AG09309 (cell line): ENCODE measurements at places on chromosomes 11 and 22.

GRCh38 chr11:64558065-64558745, 32.8 kb upstream of the SLC22A12 start:
- DNase-seq, result no peak

- no peak for DNase-seq
These were observed 477.0 kb upstream of the CHORDC1 start for GRCh38 chr11:90699791-90700400.

DNA sequence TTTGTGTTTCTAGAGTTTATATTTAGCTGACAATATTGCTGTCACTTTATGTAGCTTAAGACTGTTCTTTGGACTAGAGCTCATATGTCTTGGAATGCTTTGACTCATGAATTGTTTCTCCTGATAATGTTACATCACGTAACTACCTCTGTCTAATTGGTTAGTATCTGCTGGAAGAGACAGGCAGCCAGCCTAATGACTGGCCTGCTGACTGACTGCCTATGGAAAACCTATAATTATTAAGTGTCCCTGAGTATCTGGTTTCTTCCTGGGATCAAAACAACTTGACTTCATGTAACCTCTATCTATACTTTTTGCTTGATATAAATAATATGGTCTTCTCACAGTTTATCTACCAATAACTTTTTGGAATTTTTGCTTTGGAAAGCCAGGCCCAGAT, 9.4 kb downstream of the SOX6 start:
- DNase-seq, result no peak

GRCh38 chr11:61111786-61112517, 9.7 kb downstream of the CD5 start:
- no peak for DNase-seq

- DNase-seq, result no peak
These were observed 6.2 kb downstream of the MS4A10 start for GRCh38 chr11:60791153-60791933.

- no peak for DNase-seq
These were observed 77.2 kb downstream of the SIK3 start for GRCh38 chr11:117020869-117021564.

DNA sequence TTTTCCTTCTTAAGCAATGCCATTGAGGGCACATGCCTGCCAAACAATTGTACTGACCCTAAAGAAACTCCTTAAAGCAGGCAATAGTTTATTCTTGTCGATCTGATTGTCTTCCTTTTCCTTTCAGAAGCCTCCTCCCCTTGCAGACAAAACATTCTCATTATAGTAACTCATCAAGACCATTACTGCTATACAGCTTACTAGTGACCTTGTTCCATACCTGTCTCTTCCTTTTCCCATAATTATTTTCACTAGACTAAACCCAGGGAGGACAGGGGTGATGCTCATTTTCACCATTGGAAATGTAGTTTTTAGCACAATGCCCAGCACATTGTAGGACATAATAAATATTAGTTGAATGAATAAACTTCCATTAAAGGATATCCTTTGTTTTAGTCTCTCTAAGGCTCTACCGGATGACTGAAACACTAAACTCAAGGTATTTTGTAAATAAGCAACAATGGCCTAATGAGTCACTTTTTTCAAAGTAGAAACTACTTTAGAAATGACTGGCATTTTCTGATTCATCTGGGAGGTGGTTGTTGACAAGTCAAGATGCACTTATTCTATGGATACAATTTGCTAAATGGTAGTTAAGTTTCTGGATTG, 9.3 kb upstream of the MSANTD4 start:
- no peak for DNase-seq

- DNase-seq, result no peak
These were observed 66.2 kb upstream of the POU2AF2 start for GRCh38 chr11:111179184-111179910.

GRCh38 chr11:47620836-47621378, 21.5 kb downstream of the MTCH2 start:
- no peak for DNase-seq

DNA sequence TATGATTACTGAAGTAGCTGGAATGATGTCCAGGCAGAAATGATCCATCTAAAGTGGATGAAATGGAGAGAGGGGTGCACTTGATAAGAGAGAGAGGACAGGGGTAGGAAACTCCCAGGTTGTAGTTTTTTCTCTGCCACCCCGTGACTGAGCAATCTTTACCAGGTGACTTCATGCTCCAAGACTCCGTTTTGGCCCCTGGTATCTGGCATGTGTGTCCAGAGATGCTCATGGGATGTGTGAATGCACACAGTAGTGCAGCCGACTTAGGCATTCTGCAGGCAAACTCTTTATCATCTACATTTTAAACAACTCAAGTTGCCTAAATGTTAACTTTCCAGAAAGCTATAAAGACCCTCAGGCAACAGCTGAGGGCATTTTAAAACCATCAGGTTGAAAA, 189.3 kb upstream of the SEZ6L start:
- no peak for DNase-seq

DNA sequence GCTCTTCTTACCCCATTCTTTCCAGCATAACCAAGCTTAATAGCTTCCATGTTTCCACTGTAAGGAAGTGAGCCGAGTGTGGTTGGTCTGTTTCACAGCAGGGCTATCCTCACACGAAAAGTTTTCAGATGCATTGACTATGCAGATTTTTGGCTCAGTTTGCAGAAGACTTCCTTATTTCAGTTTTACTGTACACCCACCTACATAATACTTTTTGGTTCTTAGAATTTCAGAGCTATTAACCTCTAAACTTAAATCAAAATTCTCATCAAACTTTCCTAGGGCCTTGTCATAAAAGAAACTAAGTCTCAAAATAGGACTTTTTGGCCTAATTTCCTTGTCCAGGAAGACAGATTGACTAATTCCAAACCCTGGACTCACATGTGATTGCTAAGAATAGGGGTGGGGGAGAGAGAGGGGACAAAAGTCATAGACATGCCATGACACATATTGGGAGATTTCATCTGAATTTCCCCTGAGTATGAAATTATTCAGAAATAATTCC, 7.3 kb upstream of the EHF start:
- DNase-seq, result no peak

- DNase-seq, result no peak
These were observed 9.9 kb downstream of the MTMR2 start for GRCh38 chr11:95913830-95914615.

DNA sequence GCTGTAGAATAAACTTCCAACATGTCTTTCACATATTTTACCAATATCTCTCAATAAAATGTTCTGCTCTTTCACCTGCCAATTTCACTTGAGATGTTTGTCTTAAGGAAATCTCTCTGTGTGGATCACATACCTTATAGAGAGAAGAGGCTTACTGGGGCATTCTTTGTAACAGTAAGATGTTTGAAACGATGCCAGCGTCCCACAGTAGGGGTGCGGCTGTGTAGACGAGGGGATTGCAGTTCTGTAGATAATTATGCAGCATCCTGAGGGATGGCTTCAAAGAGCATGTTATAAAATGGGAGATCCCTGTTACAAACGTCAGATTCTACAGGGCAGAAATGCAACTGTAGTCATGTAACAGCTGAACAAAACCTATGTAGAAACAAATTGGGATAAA, 200.0 kb downstream of the TBC1D22A start:
- no peak for DNase-seq

DNA sequence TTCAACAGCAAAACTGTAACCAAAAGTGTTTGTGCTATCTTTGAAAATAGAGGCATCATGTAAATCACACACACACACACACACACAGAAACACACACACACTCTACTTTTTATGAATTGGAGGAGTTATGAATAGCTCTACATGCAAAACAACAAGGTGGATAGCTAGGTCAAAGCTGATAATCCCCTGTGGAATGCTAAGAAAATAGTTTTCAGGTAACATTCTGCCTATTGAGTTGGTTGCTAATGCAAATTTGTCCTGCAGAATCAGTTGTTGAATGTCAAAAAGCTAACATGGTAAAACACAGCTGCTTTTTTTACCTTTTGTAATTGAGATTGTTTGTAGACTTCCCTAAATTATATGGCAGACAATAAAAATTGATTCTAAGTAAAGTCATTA, 1658.4 kb upstream of the RAG2 start:
- DNase-seq, result no peak
